ENCODE measurements at places on chromosomes 12 and 14. TPM values are rescaled to one million over a fixed set of nuclear protein-coding genes. Genes with fewer than 3 reads are reported as not detected.

CDKN3 gene
- total RNA-seq = 7.4 TPM

PTPRO gene
- 0.17 TPM for total RNA-seq

TRHDE gene
- total RNA-seq = 16.2 TPM

TNFAIP2 gene
- 55.1 TPM for total RNA-seq

ALX1 gene
- not detected for total RNA-seq

KLHDC1 gene
- total RNA-seq = 9.0 TPM

CLEC14A gene
- total RNA-seq = 1.1 TPM

FICD gene
- total RNA-seq = 4.4 TPM

Measured in bronchial smooth muscle cell (primary cell).